Endothelial cell (in vitro differentiated cells): ENCODE measurements at places on chromosomes 12 and 14.

DNA sequence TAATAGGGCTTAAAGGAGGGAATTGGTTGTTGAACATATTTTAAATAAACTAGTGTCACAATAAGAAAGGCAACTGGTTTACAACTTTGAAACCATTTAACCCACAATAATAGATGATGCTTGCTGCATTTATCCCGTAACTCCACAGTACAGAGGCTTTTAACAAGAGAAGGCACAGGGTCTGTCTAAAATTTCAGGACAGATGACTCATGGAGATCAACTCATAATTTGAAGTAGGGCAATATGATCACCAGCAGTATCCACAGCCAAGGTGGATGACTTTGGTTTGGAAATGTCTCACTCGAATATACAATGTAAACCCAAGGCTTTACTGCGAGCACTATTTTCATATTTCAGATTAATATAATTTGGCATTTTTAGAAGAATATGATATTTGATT is 340.2 kb downstream of the LRIG3 start:
- DNase-seq, result no peak

DNA sequence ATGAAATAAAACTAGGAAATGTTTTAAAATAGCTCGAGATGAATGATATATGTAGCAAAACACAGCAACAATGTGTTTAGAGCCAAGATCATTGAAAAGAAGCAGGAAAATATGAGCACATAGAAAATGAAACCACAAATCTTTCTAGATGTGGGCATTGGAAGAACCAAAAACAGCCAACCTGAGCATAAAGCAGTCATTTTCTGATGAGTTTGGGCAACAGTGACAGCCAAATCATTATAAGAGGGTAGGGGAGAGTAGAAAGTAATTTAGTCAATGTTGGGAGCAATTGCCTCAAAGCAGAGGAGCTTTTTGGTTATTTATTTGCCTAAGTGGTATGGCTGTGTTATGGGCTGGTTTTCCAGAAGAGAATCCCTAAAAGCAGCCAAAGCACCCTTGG is 8.8 kb upstream of the BICDL1 start:
- DNase-seq, result no peak

DNA sequence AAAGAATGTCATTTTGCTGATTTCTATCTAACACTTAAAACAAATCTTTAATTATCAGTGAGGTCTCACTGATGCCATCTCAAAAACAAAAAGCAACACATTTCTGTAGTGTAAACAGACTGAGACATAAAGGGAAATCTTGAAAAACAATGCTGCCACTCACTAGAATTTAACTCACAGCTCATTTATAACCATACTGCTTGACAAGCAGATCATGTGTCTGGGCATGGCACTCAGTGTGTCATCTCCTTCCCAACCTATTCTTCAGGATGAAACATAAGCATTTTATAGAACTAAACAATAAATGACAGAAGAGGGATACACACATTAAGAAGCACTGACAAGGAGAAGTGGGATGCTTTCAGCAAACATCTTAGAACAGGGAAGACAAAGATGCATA is 22.4 kb downstream of the ATF7 start:
- DNase-seq, result no peak

DNA sequence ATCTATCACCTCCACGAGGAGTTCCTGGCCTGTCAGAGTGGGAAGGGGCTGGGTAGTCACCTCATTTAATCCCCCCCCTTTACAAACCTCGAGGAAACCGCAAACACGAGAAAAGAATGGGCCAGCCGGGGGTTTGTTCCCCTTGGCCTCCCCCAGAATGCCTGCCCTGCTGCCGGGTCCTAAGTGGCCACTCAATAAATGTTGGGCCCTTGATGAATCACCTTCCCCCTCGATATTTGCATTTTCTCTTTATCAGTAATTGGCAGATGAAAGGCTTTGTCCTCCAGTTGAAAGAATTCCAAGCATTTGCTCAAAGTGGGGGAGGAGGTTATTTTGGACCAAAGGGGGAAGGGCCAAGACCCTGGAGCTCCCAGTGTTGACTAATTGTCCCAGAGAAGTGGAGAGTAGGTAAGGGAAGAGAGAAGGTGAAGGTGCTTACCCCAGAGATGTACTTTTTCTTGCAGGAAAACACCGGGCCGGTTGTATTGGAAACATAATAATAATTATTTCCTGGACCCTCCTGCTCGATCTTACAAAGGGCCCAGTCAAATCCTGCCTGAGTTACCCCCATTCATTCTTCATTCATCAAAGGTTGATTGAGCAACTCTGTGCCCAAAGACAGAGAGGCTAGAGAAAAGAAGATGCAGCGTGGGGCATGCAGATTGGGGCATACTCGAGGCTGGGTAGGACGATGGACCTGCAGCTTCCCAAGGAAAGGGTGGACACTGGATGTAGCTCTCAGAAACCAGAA is 1.9 kb upstream of the KDM2B start:
- DNase-seq, result no peak

GRCh38 chr12:129607301-129607700 is 296.5 kb downstream of the TMEM132D start:
- DNase-seq, result no peak
